A375 (cell line): ENCODE measurements at places on chromosomes 12 and 14. TPM values are rescaled to one million over a fixed set of nuclear protein-coding genes. Genes with fewer than 3 reads are reported as not detected.

The KRT86 gene
- total RNA-seq = 3.0 and 4.7 TPM in 2 replicates

The TAS2R19 gene
- 1.5 and 3.2 TPM in 2 replicates for total RNA-seq

The CDCA4 gene
- total RNA-seq = 67.5 and 70.2 TPM in 2 replicates

The SHMT2 gene
- total RNA-seq = 404 and 416 TPM in 2 replicates

The MUCL1 gene
- total RNA-seq = not detected in 2 replicates

The P2RX4 gene
- 3.5 and 5.0 TPM in 2 replicates for total RNA-seq

The EIF4B gene
- total RNA-seq = 878 and 984 TPM in 2 replicates

The GPR84 gene
- 0.16 TPM in 1 of 2 replicates, not detected in the other for total RNA-seq

The FOXA1 gene
- total RNA-seq = 3.9 and 6.0 TPM in 2 replicates

The AQP6 gene
- 0.26 and 0.88 TPM in 2 replicates for total RNA-seq

The DPPA3 gene
- not detected in 2 replicates for total RNA-seq

The CLEC12A gene
- total RNA-seq = not detected in 2 replicates

The IQSEC3 gene
- total RNA-seq = under 0.01 and 0.04 TPM in 2 replicates

The TESPA1 gene
- not detected in 2 replicates for total RNA-seq

The RFC5 gene
- total RNA-seq = 58.3 and 76.0 TPM in 2 replicates

The SMCO2 gene
- 0.45 TPM in 1 of 2 replicates, not detected in the other for total RNA-seq

The LMO3 gene
- total RNA-seq = 0.64 and 2.0 TPM in 2 replicates

The REM2 gene
- total RNA-seq = 0.11 and 0.57 TPM in 2 replicates

The PPP1R1A gene
- not detected in 2 replicates for total RNA-seq

The EMP1 gene
- total RNA-seq = 88.6 and 97.9 TPM in 2 replicates

The PMEL gene
- 1.0 and 1.5 TPM in 2 replicates for total RNA-seq

The PAH gene
- total RNA-seq = not detected in 2 replicates

The ZFP36L1 gene
- total RNA-seq = 60.6 and 81.7 TPM in 2 replicates

The C12orf50 gene
- total RNA-seq = not detected in 2 replicates

The RNASE7 gene
- total RNA-seq = not detected in 2 replicates

The SLC35F4 gene
- total RNA-seq = not detected in 2 replicates

The PARP2 gene
- 19.1 and 23.5 TPM in 2 replicates for total RNA-seq

The MRPS35 gene
- 59.2 and 67.4 TPM in 2 replicates for total RNA-seq
